Activated CD4-positive, alpha-beta T cell treated with anti-CD3 and anti-CD28 coated beads, Interleukin-2, amount 50 U/mL, for 16 hours (primary cell): ENCODE measurements at places on chromosomes 11 and 22.

DNA sequence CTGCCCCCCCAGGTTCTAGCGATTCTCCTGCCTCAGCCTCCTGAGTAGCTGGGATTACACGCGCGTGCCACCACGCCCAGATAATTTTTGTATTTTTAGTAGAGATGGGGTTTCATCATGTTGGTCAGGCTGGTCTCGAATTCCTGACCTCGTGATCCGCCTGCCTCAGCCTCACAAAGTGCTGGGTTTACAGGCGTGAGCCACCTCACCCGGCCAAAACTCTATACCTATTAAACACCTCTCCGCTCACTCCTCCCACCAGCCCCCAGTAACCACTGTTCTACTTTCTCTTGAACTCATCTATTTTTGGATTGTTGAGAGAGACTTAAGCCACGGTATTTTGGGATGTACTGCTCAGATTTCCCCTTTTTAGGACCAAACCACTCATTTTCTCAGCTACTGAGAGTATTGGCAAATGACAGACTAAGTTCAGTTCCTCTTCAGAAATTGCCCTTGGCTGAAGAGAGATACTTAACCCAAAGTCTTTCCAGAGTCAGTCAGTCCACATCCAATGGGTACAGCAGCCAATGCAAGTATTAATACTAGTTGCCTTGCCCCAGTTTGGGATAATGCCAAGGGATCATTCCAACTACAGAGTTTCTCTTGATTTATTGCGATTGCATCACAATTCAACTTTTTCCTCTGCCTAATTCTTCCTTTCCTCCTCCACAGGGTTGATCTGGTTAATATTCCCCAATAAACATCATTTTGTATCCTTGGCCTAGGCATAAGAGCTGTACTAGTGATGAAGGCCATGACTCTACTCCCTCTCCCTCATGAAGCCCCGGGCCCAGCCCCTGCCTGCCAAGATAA is 36.8 kb upstream of the CSTF3 start:
- DNase-seq: no peak

DNA sequence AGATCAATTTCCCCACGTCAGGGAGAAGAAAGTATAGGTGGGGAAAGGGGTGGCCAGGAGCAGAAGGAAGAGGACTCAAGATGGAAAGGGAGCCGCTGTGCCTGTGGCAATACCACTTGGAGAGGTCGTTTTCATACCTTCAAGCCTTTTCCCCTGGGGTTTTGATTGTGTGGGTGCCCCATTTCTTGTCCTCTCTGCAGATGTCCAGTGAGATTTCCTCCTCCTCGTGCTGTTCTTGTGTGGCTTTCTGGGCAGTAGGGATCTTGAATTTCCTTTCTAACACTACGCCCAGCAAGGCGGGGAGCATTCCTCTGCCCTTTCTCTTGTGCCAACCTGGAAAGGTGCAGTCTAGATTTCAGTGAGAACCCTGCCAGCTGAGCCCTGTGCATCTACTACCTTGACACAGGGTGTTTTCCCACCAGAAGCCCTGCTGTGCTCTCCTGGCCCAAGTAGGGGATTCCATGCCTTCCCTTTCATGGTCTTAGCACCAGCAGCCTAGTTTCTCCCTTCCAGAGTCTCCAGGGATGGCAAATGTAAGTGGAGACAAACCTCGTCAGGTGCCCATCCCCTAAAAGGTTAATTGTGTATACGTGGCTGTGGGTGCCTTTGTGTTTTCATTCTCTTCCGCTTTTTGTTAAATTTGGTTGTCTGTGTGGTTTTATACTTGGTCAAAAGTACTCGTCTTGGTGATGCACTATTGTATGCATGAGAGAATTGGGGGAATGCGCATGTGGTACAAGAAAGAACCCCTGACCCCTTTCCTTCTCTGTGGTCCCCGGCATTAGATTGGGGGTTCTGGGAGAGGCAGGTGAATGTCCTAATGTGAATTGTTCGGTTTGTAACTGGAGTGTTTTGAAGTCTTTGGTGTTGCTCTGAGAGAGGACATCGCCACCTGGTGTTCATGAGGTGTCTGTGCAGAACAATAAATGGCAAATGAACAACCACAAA is 71.4 kb upstream of the MPEG1 start:
- peak; percentile 56 for DNase-seq

GRCh38 chr11:106961518-106961917 is 56.8 kb downstream of the GUCY1A2 start:
- no peak for DNase-seq

DNA sequence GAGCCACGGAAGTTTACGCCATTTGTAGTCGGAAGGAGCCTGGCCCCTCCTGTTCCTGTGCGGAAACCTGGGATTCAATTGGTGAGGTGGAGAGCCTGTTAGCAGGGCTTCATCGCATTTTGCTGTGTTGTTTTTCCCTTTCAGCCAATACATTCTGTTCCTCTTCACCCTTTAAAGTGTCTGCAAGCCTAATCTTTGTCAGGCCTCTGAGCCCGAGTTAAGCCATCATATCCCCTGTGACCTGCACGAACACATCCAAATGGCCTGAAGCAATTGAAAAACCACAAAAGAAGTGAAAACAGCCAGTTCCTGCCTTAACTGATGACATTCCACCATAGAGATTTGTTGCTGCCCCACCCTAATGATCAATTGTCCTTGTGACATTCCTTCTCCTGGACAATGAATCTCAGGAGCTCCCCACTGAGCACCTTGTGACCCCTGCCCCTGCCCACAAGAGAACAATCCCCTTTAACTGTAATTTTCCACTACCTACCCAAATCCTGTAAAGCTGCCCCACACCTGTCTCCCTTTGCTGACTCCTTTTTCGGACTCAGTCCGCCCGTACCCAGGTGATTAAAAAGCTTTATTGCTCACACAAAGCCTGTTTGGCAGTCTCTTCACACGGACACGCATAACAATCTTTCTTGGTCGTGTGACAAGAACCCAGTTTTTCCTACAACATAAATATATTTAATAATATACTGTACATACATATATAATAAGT is 37.1 kb upstream of the MMP12 start:
- DNase-seq: no peak

DNA sequence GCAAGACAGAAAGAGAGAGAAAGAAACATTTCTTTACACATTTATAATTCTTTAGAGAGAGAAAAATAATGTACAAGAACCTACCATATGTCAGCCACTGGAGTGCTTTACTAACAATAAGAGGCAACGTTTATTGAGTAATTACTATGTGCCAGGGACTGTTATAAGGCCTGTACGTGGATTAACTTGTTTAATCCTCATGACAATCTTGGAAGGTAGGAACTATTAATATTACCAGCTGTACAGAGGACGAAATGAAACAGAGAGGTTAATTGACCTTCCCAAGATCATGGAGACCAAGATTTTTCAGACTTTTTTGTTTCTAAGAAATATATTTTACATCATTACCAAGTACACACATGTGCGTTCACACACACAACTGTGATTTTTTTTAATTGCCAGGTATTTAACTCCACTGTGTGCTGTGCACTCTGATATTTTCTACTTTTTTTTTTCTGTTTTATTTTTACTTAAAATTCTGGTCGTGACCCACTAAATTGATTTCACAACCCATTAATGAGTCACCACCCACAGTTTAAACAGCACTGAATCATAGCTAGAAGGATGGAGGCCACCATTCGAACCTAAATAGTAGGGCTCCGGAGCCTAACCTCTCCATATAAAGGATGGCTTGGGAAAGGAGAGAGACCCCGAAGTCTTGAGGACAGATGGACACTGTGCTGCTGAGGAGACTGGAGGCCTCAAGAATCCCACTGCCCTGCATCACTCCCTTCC is 21.4 kb downstream of the CREB3L1 start:
- DNase-seq: peak; percentile 46

GRCh38 chr11:116774661-116775060 is 1.9 kb upstream of the BUD13 start:
- DNase-seq: no peak

- DNase-seq: no peak
Observed at GRCh38 chr11:10573556-10573955, 5.1 kb upstream of the LYVE1 start.

DNA sequence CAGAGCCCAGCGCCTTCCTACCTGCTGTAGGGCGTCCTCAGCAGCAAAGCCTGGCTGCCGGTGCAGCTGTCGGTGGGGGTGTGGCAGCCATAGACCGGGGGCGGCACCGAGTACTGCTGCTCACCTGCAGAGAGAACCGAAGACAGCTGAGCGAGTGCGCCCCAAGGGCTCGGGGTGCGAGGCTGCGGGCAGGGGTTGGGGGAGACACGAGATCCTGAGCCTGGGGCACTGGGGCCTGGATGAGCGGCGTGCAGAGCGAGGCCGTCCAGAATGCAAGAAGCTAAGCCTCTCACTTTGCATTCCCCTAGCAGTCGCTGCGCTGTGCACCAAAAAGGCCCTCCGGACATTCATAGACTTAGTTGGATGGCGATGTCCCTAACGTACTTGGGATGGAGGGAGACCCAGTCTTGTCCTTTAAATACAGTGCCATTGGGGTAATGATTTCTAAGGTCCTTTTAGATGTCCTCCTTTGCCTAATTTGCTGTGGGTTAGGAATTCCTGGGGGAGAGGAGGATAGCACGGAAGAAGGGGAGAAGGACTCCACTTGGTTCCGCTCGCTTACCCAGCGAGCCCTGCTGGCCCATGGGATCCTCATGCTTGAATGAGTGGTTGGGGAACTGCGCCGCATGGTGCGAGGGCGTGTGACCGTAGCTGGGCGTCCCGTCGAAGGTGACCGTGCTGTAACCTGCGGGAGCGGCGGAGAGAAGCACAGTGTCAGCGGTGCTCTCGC is 7.2 kb downstream of the WT1 start:
- DNase-seq: no peak

DNA sequence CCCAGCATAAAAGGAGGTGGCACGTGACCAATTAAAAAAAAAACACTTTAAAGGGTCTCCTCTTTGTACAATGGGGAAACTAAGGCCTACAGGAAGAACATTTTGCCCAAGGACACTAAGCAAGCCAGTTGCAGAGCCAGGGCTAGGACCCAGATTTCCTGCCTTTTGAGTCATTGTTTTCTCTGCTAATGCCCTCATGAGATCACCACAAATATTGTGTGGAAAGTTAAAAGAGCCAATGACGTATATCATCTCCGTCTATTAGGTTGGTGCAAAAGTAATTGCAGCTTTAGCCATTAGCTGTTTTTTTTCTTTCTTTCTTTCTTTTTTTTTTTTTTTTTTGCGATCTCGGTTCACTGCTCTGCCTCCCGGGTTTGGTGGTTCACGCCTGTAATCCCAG is 24.1 kb upstream of the LRRC32 start:
- DNase-seq: no peak

DNA sequence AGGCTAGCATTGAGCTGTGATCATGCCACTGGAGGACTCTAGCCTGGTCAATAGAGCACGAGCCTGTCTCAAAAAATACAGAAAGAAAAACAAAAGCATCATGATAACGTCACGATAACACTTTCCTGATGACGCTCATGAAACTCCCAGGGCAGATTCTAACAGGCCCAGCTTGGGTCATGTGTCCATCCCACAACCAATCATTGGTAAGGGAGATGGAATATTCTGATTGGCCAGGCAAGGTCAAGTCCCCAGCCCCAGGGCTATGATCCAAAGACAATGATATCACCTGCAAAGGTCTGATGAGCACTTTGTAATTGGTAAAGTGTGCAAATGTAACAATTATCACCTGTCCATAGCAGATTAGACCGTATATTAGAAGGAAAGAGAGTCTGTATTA is 21.5 kb upstream of the DDX6 start:
- DNase-seq: no peak

DNA sequence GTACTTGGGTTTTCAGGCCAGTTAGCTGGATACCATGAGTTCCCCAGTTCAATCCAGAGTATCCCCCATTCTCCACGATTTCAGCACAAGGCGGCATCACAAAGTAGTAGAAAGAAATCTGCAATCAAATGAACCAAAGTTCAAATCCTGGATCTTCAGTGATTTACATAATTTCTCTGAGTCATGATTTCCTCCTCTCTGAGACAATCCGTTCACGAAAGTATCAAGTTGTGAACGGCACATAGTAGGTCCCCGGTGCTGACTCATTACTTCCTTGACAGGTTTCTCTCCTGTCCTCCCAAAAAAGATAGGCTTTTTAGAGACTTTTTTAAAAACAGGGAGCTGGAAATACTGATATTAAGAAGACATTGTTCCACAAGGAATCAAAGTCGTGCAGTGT is 69.1 kb upstream of the AKIP1 start:
- peak; percentile 11 for DNase-seq

DNA sequence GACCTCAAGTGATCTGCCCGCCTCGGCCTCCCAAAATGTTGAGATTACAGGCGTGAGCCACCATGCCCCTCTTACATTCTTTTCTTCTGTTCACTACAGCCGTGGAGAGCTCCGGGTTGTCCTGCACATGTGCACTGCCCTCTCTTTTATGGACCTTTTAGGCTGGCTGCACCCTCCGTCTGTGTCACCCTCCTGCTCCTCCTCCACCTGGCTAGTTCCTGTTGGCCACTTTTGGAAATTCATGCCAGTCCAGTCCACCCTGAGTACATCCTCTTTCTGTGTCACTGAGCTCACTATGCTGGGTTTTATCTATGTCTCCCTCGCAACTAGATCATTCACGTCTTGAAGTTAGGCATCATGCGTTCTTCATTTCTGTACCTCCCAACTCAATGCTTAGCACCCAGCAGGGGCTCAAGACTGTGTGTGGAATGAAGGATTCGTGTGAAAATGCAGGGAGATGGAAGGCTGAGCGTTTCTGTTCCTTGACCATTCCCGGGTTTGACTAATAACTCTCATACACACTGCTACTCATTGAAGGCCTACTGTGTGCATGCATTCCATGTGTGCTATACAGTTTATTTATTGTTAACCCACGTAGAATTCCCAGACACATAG is 60.6 kb downstream of the PTPRJ start:
- DNase-seq: no peak

DNA sequence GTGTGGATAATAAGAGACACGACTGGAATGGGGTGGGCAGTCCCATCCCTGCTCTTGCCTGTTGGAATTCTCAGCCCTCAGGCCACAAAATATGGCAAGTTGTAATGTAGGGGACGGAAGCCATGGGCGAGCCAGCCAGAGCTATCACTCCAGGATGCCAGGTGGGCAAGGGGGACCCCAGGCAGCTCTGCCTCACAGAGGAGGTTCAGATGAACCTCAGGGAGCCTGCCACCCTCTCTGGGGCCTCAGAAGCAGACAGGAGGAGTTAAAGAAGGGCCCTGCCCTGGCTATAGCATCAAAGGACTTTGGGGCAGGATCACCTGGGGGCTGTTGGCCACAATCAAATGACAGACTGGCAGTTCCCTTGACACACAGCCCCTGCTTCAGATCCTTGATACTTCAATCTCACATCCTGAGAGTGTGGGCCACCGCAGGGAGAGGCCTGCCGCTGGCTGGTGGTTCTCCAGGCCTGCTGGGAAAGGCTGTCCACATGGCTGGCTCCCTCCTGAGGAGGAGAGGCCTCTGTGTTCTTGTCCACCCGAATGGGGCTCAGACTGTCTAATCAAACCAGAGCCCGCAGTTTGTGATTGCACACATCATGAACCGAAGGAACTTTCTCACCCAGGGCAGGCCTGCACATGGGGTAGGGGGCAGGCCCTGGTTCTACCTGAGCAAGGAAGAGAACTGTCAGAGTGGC is 31.4 kb downstream of the IGLL1 start:
- DNase-seq: no peak

- no peak for DNase-seq
Observed at GRCh38 chr11:92670308-92670890, 299.1 kb upstream of the MTNR1B start.
